ENCODE measurements at places on chromosomes 5 and 9.

- DNase-seq: no peak
Observed at GRCh38 chr5:126403876-126404275, 19.3 kb upstream of the GRAMD2B start.

GRCh38 chr5:172466062-172466461, 11.7 kb upstream of the SH3PXD2B start:
- no peak for DNase-seq

DNA sequence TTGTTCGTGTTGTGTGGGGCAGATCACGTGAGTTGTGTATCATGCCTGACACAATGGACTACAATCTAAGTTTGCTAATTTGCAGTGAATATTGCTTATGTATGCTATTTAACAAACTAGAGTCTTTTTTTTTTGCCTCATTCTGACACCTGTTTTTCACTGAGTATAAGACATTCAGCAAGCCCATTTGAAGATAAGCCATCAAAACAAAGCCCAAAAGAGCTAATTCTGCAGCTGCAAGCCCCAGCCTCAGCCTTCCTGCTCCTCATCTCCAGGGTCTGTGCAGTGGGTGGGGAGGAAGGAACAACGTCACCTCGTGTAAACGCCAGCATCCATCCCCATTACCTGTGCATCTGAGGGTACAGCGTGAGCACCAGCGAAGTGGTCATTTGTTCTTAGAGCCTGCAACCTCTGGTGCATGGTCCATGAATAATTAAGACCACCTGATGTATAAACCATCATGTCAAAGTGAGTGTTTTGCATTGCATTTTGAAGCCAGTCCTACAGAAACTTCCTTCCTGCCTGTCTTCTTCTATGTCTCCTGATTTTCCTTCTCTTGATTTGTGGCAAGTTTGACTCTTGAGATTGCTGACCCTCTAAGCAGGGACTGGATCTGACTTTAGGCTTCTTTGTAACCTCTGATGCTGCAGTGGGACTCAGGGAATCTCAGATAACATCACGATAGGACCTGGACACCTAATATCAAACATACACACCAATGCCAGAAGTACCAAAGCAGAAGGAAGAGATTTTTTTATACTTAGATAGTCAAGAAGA, 73.2 kb downstream of the FGF1 start:
- DNase-seq: no peak

DNA sequence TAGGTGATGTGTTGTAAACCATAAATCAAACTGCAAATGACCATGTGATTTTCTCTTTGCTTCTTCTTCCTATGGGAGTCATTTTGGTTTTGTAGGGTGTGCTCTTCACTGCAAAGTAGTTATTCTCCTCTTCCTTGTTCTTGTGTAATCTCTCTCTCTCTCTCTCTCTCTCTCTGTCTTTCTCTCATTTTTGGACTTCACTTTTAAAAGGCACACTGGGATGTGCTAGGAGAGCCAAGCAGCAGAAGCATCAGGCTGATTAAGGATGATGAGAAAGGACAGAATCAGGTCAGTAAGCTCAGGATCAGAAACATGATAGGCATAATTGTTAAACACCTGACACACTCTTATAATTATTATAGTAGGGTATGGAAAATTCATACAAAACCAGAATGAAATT, 505.3 kb upstream of the ZNF608 start:
- DNase-seq: no peak

DNA sequence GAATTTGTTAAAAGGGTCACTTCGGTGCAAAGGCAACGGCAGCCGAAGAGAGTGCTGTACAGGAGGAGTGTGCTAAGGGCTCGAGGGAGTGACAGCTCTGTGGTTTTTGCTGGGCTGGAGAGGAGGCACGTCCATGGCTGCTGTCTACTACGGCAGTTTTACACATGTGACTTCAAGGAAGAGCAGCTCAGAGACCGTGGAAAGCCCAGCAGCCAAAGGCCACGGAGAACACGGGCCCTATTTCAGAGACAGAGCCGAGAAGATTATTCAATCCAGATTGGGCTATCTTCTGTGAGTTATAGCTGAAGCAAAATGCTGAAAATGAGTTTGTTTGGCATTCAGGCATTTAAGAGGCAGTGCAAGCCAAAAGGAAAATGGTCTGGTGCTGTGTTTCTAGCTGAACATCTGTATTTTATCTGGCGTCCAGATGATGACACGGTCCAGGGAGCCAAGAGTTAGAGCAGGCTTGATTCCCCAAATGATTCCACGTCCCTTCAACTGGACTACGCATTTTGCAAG, 96.4 kb downstream of the RFK start:
- peak; percentile 47 for DNase-seq

- no peak for DNase-seq
Observed at GRCh38 chr9:135887585-135888050, 19.7 kb downstream of the CAMSAP1 start.

DNA sequence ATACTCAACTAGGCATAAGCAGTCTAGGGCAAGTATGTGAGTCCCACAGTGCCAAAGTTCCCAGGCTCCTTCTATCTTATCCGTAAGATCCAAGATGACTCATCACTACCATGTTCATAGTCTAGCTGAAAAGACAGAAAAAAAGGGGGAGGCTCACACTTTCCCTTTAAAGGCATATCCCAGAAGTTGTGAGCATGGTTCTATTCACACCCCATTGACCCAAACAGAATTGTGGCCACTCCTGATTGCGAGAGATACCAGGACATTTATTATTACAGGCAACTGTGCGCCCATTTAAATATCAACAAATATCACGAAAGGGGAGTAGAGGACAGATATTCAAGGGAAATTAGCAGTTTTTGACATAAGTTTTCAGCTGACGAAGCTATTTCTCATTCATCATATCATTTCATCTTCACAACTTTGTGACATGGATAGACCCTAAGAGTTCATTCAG, 8.1 kb upstream of the PFDN1 start:
- DNase-seq: peak; percentile 84

DNA sequence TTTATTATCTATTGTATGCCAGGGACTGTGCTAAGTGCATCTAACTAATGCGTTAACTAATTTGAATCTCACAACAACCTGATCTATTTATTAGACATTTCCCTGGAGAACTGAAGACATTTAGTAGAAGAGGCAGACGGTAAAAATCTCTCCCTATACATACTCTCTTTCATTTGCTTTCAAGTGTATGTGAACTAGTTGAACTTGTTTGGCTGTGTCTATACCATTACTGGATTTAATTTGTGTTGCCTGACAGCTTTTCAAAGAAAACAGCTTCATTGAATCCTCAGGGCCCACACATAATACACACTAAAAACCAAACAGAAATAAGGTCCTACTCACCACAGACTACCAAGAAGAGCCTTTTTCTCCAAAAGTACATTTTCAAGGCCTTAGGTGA, 133.6 kb upstream of the NR3C1 start:
- DNase-seq: no peak

DNA sequence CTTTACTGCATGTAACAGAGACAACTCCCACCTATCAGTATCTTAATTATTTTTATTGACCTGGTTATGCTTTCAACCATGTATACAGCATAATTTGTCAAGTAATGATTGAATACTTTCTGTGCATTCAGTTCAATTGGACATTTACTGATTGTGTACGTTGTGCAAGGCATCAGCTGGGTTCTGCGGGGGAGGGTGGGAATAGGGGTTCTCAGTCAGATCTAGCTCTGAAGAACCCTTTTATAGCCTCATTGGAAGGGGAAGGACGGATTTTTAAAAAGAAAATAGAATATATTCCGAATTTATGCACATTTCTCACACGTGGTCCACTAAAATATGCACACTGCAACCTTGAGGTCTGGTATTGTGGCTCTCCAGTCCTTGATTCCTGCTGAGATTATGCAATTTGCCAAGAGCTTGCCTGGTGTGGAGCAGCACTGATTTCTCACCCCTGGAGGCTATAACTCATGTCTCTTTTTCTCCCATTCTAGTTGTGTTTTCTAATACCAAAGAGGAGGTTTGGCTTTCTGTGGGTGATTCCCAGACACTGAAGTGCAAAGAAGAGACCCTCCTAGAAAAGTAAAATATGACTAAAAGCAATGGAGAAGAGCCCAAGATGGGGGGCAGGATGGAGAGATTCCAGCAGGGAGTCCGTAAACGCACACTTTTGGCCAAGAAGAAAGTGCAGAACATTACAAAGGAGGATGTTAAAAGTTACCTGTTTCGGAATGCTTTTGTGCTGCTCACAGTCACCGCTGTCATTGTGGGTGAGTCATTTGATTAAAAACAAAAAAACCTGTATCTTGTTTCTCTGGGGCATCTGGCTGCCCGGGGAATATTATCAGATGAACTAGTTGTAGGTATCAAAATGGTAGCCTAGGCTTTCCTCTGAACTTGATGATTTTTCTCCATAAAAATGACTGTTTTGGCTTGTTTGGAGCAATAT, 1.7 kb downstream of the SLC1A3 start:
- no peak for DNase-seq

DNA sequence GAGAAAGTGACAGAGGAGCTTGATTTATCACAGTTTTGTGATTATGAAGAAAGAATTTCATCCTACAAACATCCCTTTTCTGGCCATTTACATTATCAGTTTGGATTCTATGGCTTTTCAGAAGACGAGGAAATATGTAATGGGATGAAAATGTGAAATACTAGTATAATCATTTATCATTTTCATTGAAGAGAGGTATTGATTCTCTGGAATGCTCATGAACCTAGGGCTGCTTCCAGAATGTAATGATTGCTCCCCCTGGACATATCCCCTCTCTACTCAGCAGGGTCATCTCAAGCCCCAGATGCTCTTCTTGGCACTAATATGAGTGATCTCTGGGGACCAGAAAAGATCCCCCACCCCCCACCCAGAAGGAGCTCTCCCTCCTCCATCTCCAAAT, 106.7 kb upstream of the ZNF618 start:
- DNase-seq: no peak

DNA sequence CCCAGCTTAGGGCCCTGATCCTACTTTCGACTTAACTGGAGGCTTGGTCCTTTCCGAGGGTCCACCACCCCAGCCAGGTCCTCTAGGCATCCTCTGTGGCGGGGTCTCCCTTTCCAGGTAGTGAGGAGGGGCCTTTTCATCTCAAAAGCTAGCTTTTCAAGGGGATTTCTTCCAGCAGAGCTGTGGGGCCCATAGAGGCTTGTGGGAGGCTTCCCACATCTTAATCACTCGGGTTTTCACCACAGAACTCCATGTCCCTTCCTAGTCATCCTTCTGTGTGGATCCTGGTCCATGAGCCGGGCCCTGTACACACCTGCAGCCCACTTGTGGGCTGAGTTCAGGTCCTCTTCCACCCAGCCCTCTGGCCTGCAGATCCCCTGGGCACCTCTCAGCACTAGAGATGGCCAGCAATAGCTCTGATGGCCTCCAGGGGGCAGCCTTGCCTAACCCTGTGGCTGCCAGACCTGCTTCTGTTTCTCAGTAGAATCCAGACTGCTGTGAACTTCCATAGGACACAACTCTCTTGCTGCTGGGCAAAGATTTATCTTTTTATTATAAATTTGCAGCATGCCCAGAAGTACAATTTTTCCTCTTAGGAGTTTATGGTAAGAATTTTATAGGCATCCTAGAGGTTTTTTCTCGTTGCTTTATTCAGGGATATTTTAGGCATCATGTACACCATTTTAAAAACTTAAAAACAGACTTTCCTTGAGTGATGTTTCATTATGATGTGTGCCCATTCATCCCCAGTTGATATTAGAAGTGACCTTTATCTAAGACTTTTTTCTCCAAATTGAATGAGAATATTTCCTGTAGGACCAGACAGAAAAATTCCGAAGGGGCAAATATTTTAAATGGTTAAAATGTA, 208.9 kb downstream of the TRIO start:
- peak; percentile 68 for DNase-seq

DNA sequence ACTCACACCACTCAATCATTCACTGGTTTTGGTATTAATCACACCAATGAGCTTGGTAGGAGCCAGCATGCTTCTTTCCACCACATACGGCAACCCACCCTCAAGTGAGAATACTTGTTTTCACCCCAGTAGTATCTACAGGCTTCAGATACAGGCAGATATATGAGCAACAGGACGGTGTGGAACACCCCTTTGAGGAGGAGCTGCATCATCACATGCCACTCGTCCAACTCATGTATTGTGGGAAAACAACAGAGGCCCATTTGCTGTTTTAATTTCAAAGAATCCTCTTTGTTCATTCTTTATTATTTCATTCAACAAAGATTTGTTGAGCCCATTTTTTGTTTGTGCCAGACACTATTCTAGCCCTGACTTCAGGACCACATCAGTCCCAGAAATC, 46.0 kb downstream of the RORB start:
- no peak for DNase-seq

- no peak for DNase-seq
Observed at GRCh38 chr5:96487859-96488258, 54.8 kb upstream of the PCSK1 start.

DNA sequence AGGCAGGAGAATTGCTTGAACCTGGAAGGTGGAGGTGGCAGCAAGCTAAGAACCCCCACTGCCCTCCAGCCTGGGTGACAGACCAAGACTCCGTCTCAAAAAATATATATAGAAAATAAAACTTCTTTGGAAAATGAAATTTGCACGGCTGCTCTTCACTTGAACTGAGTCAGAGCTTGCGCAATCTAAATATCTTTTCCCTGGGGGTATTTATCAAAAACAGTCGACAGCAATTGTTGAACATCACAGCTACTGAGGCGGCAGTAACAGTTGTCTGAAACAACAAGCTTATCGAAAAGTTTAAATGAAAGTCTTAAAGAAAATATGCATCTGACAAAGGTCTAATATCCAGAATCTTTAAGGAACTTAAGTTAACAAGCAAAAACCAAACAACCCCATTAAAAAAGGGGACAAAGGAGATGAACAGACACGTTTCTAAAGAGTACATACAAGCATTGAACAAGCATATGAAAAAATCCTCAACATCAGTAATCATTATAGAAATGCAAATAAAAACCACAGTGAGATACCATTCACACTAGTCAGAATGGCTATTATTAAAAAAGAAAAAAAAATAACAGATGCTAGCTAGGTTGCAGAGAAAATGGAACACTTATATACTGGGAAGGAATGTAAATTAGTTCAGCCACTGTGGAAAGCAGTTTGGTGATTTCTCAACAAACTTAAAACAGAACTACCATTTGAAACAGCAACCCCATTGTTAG, 153.6 kb upstream of the CDH9 start:
- DNase-seq: no peak

GRCh38 chr9:14585730-14586473, 107.3 kb downstream of the ZDHHC21 start:
- no peak for DNase-seq

- DNase-seq: peak; percentile 30
Observed at GRCh38 chr5:94893412-94894135, 275.1 kb downstream of the SLF1 start.

DNA sequence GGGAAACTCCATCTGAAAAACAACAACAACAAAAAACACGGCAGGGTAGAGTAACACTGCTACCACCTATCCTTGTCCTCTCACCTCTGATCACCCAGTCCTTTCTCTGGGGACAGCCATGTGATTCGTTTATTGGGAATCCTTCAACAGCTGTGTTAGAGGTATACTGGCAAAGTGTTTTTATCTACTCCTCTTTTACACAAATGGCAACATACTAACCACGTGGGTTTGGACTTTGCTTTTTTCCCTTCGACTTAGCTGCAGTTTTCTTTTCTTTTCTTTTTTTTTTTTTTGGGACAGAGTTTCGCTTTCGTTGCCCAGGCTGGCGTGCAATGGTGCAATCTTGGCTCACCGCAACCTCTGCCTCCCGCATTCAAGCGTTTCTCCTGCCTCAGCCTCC, 11.2 kb upstream of the SET start:
- DNase-seq: no peak

- DNase-seq: no peak
Observed at GRCh38 chr9:130177898-130178805, 5.9 kb downstream of the NCS1 start.

Data from kidney tubule cell (primary cell).